ENCODE measurements at places on chromosomes 1 and 21. TPM values are rescaled to one million over a fixed set of nuclear protein-coding genes. Genes with fewer than 3 reads are reported as not detected.

DNA sequence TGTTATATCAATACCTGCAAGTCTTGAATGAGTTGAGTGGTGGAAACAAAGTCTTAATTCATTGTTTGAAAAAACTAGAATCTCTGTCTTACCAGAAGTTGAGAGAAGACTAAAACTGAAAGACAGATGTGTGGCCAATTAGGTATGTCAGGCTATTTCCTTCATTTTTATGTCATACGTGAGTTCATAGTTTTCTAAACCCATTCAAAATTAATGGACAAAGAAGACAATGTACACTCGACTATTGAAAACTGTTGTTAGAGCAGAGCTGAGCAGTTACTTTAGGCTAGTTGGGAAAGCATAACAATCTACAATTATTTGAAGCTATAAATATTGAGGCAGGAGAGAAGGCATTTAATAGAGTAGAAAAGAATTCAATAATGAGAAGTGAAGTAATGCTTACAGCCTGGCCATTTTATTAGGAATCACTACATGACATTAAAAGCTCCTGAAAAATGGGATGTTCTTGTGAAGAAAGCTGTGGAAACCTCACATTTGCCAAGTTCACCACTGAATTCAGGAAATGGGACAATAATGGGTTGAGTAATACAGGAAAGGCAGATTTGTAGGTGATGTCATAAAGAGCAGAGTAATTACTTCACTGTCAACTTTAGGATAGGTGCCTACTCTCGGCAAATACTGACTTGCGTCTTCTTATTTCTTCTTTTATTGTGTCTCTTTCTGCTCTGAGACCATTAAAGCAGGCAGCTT is 204.4 kb downstream of the PLA2G4A start:
- no peak for DNase-seq

LAD1 gene
- 12.8 TPM for total RNA-seq

GRCh38 chr1:113292603-113293255 is 97.6 kb upstream of the MAGI3 start:
- no peak for DNase-seq

LCE2C gene
- 1.8 TPM for total RNA-seq

GRCh38 chr1:216679108-216679507 is 44.1 kb downstream of the ESRRG start:
- DNase-seq: no peak

- no peak for DNase-seq
Observed at GRCh38 chr1:38700077-38700470, 159.5 kb downstream of the RRAGC start.

- peak; percentile 92 for DNase-seq
Observed at GRCh38 chr1:151459331-151460046, at the start of gene POGZ. POGZ (minus strand) TSS chr1:151459494; CDS start chr1:151442204, 17,290 bp downstream.

DNA sequence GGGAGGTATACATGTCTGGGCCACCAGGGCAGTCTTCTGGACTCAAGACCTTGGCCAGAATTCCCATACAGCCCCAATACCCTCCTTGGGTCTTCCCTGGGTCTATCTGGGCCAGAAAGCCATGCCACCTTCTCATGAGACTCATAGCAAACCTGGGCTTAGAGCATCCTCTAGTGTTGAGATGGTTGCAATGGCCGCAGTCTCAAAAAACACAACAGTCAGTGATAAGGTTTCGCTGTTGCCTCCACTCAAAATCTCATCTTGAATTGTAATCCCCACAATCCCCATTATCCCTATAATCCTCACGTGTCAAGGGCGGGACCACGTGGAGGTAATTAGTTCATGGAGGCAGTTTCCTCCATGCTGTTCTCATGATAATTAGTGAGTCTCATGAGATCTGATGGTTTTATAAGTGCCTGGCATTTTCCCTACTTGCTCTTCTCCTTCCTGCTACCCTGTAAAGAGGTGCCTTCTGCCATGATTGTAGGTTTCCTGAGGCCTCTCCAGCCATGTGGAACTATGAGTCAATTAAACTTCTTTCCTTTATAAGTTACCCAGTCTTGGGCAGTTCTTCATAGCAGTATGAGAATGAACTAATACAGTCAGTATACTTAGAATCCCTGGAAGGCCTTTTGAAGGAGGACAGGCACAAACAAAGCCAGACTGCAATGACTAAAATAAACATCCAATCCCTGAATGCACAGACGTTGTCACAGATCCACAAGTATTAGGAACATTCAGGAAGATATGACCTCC is 77.0 kb downstream of the CTH start:
- DNase-seq: peak; percentile 3

DNA sequence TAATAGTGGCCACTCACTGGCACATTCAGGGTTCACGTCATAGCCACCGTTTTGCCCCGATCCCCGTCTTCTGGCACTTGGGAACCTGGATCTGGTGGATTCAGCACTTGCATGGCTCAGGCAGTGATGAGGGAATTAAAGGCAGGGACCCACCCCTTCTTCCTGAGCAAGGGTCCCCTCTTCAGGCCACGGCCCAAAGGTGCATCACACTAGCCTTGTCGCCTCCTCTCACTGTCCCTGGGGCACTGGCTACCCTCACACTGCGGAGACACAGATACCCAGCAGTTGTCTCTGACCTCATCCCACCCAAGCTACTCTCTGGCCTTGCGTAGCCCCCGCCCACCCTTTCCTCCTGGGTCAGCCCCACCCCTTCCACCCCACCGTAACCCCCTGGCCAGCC is 19.9 kb upstream of the LDLRAP1 start:
- DNase-seq: no peak

DNA sequence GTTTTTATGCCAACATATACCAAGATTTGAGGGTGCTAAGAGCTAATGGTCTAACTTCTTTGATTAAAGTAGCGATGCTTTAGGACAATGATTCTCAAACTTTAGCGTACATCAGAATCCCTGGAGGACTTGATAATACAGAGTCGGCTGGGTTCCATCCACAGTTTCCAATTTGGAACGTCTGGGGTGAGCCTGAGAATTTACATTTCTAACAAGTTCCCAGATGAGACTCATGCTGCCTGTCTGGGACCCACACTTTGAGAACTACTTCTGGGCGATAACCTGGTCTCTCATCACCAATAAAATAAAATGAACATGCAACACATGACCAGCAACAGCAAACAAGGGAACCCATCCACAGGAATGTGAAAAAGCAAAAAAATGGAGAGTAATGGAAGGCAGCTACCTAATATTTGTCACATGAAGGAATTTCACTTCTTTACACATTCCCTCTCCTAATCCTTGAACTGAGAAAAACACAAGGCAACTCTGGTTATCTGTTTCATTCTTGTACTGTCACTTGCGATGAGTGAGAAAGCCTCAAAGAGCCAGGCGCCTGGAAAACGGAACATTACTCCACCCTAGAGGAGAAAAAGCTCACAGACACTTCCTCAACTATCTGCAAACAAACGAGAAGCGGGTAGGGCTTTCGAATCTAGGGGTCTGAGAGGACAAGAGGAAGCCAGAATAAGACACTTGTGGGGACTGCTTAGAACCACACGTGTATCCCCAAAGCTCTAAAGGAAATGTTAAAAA is 14.0 kb downstream of the HSF2BP start:
- DNase-seq: peak; percentile 64

S100A3 gene
- 0.46 TPM for total RNA-seq

GRCh38 chr1:72942008-72942407 is 659.7 kb upstream of the NEGR1 start:
- no peak for DNase-seq

DNA sequence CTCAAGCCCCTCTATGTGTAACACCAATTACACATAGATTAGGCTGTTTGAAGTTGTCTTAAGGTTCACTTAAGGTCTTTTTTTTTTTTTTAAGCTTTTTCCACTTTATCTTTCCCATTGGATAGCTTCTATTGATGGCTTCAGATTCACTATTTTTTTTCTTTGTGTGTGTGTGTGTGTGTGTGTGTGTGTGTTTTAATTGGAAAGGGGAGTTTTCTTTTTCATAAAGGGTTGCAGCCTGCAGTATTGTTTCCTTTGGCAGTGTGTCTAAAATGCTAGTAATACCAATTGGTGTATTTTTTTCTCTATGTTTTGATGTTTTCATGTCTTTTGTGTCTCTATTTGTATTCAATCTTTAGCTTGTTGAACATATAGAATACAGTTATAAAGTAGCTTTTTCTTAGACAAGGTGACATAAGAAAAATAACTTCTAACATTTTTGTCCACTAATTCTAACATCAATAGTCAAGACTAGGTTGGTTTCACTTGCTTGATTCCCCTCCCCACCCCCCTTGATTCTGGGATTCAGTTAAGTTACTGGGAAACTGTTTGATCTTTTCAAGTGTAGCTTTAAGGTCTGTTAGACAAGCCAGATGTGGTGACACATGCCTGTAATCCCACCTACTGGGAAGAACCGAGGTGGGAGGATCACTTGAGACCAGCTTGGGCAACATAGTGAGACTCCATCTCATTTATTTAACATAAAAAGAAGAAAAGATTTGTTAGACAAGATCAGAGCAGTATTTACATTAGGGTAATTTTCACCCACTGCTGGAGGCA is 21.4 kb downstream of the PRRC2C start:
- no peak for DNase-seq

DNA sequence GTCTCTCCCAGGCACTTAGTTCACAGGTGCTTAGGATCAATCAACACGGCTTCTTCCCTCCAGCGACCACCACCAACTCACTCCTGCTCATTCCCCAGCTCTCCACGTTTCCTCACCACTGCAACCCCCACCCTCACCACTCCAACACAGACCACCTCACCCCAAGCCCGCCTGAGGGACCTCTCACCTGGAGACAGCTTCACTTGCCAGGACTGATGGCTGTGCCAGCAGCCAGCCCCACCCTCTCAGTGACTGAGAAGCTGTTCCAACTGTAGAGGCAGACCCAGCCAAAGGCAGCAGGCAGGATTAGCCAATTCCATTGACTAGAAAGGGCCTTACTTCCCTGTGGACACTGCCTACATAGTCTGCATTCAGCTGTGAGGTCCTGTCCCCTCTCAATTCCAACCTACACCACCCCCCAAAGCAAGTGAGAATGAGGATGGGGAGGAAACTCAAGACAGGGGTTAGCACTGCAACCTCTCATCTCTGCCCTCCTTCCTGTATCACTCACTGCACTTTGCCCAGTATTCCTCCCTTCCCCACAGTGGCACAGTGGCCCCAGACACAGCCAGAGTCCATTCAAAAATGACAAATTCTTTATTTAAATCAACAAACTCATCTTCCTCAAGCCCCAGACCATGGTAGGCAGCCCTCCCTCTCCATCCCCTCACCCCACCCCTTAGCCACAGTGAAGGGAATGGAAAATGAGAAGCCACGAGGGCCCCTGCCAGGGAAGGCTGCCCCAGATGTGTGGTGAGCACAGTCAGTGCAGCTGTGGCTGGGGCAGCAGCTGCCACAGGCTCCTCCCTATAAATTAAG is 7.6 kb downstream of the TAGLN2 start:
- DNase-seq: no peak

DNA sequence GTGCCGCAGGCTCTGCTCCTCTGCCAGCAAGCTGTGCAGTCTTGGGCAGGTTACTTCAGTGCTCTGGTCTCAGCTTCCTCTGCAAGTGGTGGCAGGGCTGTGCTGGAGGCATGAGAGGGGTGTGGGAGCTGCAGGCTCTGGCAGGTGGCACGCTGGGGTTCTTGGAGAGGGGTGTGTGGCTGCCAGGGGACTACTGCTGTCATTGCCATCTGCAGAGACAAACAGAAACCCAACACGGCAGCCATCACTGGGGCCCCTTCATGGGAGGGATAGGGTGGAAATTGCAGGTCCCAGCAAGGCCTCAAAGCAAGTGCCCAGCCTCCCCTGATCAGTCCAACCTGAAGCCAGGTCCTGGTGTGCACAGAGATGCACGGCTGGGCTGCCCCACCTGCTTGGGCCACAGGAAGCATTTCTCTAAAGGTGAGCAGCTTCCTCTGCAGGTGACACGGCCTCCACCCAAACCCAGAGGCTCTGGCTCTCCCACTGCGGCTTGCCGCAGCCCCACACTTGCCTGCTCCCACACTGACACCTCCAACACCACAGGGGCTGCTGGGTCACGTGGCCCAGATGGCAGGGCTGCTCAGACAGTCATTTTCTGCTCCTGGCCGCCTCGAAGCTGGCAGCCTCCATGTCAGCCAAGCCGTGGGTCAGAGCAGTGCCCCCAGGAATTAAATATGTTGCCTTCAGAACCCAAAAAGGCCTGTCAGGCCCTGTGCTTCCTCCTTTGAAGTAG is 4.1 kb upstream of the COL6A2 start:
- DNase-seq: peak; percentile 2

DNA sequence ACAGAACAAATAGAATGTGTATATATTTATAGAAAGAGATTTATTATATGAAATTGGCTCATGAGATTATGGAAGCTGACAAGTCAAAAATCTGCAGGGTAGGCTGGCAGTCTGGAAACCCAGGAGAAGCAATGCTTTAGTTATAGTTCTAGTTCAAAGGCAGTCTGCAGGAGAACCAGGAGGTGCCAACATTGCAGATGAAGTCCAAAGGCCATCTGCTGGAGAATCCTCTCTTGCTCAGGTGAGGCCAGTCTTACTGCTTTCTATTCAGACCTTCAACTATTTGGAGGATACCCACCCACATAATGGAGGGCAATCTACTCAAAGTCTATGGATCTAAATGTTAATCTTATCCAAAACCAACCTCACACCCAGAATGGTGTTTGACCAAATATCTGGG is 75.9 kb upstream of the MRPS6 start:
- DNase-seq: no peak

GRCh38 chr1:93578433-93578830 is 103.2 kb downstream of the BCAR3 start:
- no peak for DNase-seq

GRCh38 chr1:23376890-23377811 is 7.5 kb upstream of the ZNF436 start:
- DNase-seq: peak; percentile 48

GRCh38 chr21:16837721-16838120 is 675.1 kb upstream of the CXADR start:
- DNase-seq: no peak

DNA sequence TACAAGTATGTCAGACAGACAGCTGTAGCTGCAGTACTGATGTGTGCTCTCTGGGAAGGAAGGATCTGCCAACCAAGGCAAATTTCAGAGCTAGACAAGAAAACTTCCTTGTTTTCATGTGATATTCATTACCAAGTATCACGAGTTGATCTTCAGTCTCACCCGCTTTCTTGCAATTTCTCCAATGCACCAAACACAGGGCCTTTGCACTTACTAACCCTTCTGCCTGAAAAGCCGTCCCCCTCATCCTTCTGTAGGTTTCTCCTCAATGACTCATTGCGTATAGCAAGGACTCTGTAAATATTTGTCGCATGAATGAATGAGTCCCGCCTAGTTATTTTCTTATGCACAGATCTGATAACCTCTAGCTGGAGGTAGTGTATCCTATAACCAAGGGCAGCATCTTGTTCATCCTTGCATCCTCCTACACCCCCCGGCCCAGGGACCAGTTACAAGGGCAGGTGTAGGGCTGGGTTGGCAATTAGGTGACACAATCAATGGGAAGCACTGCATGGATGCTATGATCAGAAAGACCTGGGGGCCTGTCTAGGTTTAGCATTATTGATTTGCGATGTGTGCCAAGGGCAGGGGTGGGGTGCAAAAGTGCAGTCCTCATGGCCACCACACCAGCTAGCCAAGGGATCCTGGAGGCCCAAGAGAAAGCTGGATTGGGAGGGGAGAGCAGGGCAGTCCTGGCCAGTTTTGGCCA is 51.4 kb upstream of the GPR157 start:
- DNase-seq: no peak

- no peak for DNase-seq
Observed at GRCh38 chr1:108712606-108713150, at the start of gene FNDC7. FNDC7 (plus strand) TSS chr1:108712908; CDS start chr1:108712934, 26 bp downstream.

- DNase-seq: peak; percentile 64
Observed at GRCh38 chr1:48530727-48531351, 58.8 kb upstream of the SPATA6 start.

All from prostate gland (tissue), 2 donors.